ENCODE measurements at places on chromosomes 1 and 21. TPM values are rescaled to one million over a fixed set of nuclear protein-coding genes. Genes with fewer than 3 reads are reported as not detected.

The LDLRAD1 gene
- not detected for total RNA-seq

The CSF3R gene
- total RNA-seq: 5.8 TPM

DNA sequence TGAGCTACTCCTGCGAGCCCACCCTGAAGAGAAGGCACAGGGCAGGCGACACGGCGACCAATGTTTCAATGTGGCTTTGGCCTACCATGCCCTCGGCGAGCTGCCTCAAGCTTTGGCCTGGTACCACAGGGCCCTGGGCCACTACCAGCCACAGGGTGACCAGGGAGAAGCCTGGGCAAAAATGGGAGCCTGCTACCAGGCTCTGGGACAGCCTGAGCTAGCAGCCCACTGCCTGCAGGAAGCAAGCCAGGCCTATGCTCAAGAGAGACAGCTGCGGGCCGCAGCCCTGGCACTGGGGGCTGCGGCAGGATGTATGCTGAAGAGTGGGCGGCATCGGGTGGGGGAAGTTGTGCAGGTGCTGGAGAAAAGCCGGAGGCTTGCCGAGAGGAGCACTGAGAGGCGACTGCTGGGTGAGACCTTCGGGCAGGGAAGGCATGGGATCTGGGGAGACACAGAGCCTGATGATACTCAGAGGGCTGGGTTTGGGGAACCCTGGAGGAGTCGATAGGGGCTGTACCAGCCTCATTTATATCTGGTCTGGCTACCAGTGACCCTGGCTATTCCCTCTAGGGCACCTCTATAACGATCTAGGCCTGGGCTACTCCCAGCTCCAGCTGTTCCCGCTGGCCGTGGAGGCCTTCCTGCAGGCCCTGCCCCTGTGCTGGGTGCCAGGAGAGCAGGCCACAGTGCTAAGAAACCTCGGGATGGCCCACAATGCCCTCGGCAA is 2.3 kb downstream of the TTC24 start:
- no peak for DNase-seq

- DNase-seq: no peak
Measured at GRCh38 chr21:31498985-31499384, 154.9 kb upstream of the TIAM1 start.

DNA sequence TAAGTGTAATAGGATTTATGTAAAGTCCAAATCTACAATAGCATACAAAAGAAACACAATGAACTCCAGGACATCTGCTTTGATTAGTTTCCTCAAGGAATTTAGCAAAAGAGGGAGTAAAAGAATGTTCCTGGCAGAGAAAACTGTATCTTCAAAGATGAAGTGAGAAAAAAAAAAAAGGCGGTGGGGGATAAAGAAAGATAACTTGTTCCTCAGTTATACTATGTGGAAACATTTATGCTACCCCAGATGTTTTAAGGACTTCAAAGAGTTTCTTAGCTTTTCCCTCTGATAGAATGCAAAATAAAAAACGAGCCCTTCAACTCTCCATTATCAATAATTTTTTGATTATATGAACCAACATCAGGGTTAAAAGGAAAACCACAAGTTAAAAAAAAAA is 908.9 kb upstream of the ADGRL2 start:
- no peak for DNase-seq

DNA sequence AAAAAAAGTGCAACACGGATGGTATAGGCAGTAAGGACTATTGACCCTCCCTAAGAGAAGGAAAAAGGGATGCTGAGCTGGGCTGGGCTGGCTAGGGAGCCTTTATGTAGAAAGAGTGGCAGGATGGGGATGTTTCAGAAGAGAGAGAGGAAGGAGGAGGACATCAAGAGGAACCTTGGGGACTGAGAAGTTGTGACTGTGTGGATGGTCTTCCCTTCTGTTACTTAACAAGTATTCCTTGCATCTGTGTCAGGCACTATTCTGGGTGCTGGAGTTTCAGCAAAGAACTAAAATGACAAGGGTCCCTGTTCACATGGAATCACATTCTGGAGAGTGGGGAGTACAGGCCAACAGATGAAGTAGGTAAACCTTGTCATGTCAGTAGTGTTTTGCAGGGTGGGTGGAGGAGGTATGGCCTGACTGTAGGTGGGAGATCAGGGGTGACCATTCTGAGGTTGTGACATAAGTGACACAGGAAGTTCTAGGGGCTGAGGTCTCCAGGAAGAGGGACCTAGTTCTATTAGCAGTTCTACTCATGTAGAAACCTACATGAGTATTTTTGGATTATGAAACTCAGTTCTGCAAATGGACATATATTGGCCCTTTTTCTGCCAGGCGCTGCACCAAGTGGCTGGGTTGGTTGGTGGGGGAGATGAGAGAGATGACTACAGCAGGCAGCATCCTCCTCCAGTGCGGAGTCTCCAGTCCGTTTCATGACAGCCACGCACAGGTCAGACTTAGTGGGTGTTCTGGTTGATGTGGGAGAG is 53.8 kb downstream of the PRDM2 start:
- no peak for DNase-seq

DNA sequence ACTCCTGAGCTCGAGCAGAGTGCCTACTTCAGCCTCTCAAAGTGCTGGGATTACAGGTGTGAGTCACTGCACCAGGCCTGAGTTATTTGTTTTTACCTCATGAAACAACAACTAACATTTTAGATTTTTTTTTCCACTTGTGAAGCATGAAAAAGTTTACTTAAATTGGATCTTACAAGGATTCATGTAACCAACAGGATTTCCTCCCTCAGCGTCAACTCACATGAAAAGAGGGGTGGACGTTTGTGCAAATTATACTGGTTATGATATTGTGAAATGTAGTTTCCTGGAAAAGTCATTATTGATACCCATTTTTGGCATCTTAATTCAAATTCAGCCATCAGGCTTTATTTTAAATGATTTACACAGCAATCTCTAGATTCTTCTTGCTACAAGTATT is 6.5 kb downstream of the CNST start:
- no peak for DNase-seq

DNA sequence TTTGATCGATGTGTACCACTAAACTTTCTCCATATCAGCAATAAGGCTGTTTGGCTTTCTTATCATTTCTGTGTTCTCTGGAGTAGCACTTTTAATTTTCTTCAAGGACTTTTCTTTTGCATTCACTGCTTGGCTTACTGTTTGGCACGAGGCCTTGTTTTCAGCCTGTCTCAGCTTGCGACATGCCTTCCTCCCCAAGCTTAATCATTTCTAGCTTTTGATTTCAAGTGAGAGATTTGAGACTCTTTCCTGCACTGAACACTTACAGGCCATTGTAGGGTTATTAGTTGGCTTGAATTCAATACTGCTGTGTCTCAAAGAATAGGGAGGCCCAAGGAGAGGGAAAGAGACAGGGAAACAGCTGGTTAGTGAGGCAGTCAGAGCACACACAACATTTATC is 120.6 kb upstream of the KCND3 start:
- DNase-seq: no peak

DNA sequence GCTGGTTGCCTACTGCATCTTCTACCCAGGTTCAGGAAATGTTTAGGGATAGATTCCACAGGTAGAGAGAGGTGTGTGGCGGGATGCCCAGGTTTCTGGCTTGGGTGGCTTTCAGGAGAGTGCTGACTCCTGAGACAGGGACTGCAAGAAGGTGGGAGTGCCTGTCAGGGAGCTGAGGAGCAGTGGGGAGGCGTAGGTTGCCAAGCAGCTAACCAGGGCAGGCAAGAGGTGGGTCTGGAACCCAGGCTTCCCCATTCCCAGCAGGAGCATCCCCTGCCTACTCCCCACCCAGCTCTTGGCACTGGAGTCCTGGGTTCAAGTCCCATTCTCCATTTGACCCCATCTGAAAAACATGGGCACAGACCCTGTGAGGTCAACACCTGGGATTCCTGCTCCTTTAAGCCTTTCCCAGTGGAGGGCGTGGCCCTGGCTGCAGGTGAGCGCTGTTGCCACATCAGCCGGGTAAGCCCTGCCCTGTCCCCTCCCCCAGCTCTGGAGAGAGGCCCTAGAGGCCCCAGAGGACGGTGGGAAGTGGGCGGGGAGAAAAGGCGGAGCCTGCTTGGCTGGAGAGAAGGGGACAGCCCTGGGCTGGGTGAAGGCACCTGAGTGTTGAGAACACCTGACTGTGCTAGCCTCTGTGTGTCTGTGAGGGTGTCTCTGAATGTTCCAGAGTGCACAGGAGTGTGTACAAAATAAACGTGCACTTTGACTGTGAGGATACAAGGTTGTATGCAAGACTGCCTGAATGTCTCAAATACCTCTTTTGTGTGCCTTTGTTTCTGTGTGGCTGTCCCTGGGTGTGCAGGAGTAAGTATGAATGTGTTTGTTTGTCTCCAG is 14.0 kb upstream of the SYNC start:
- DNase-seq: no peak

DNA sequence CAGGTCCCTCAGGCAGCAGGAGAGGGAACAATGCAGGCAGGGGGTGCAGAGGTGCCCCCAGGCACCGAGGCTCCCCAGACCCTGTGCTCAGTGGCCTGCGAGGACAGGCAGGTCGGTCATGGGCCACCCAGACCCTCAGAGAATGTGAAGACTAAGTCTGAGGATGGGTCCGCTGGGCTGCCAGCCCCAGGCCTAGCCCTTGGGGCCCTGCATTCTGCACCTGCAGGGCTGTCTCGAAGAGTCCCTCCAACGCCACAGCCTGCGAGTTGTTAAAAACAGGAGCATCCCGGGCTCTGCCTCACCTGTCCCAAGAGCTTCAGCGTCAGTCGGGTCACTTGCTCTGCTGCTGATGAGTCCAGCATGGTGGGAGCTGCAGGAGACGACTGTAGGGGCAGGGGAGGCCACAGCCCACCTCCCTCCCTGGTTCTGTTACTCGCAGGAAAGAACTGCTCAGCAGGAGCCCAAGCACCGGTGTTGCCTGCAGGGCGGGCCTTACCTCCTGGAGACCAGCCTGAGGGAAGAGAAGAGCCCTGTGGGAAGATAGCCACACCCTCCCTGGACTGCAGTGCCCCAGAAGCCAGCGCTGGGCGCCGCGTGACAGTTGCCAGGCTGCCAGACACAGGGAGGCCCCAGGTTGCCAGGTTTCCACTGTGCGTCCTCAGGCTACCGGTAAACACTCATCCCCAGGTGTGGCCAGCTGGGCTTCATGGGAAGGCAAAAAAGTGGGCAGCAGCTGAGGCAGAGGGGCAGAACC is 5.8 kb downstream of the C21orf58 start:
- DNase-seq: no peak

DNA sequence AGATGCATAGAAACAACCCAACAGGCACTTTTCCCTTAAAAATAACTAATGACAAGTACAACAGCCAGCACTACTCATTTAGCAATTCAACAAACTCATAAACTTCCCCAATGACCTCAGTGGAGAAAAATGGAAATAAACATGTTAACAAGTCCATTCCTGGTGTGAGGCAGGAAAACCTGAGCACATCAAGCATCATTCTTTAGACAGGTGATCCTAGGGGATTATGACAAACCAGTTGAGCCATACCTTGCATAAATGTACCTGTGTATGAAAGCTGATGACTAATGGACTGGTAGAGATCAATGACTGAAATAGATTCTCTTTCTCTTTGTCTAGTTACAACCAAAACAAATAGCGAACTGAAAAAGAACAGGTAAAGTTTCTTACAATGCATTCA is 7.0 kb downstream of the COL24A1 start:
- no peak for DNase-seq

Measured in Right ventricle myocardium inferior (tissue), 1 donor.